Brain pericyte (primary cell): ENCODE measurements at places on chromosomes 16 and 17.

- no peak for DNase-seq
Observed at GRCh38 chr17:42989141-42989540, 8.8 kb downstream of the RUNDC1 start.

GRCh38 chr16:84244728-84245127, 4.9 kb upstream of the KCNG4 start:
- no peak for DNase-seq

GRCh38 chr17:81040791-81041337, 5.9 kb downstream of the BAIAP2 start:
- no peak for DNase-seq

DNA sequence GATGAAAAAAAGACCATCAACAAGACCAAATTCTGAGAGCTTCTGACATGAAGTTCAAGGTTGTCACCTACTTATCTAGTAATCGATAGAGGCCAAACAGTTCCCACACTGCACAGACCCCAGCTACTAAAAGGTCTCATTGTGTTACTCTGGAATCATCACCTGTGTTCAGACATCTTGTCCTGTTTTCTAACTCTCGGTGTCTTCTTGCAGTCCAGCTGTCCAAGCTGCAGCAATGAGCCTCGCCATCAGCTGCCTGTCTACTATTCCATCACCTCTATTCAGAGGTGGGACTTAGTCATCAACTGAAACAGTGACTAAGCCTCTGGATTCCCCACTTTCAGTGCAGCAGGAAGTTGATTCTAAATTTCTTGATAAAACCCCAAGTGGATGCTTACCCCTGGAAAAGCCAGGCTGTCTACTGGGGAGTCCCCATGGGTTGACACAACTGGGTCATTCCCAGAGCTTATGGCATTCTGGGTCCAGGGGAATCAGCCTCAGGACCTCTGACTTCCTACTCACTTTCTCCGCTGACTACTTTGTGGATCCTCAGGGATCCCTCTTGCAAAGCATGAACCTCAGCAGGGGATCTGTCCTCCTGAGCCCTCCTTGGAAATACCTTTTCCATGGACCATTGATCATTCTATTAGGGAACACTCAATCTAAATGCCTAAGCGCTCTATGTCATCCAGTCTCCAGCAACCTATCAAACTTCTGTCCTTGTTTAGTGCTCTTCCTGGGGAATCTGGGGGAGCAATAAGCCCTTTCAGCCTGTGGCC, 46.5 kb downstream of the HNF1B start:
- DNase-seq = no peak

DNA sequence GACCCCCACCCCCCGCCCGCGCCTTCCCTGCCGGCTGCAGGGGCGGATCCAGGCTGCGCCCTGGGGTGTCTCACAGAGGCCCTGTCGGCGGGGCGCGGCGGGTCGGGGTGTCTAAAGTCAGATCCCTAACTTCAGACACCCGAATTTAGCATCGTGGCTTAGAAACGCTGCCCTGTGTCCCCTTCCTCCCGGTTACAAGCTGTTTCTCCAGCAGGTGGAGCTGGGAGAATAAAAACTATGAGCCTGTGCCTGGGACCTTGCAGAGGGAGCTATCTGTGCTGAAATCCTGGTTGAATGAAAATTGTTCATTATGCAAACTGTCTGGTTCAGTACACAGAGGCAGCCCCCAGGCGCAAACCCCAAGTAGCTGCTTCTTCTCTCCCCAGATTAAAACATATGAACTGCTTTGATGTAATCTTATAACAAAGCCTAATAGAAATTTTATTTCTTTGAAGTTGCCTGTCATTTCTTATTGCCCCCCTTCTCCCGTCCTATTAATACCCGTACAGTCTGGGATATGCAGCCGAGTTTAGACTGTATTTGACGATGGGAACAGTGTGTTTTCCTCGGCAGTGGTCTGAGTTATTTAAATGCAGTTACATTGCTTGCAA, 79.0 kb downstream of the RPA1 start:
- peak; percentile 27 for DNase-seq
